ENCODE measurements at places on chromosomes 5 and 9.
A peak's percentile ranks its signal among the peaks of the same experiment; 100 is the strongest.

DNA sequence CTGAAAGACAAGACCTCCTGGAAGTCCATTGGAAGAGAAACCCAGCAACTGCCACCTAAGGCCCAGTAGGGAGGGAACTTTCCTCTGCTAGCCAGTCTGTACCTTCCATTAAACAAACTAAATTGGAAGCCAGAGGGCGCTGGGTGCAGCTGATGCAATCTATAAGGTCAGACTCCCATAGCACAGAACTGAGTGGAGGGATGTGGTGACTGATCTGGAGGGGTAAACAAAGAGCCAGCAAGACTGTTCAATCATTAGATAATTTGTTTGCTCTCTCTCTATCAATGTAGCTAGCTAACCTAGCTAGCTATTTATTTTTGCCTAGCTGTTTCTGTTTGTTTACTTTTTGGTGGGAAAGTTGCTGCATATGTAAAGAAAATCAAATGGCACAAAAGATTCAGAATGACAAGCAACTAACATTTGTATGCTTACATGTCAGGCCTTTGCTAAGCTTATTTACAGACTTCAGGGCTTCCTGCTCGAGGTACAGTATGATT is 291.8 kb upstream of the DAB2 start:
- DNase-seq: no peak

GRCh38 chr5:34803974-34804732 is 34.8 kb upstream of the TTC23L start:
- DNase-seq: no peak

- DNase-seq: no peak
These were observed 6.5 kb downstream of the GHR start for GRCh38 chr5:42429694-42430093.

DNA sequence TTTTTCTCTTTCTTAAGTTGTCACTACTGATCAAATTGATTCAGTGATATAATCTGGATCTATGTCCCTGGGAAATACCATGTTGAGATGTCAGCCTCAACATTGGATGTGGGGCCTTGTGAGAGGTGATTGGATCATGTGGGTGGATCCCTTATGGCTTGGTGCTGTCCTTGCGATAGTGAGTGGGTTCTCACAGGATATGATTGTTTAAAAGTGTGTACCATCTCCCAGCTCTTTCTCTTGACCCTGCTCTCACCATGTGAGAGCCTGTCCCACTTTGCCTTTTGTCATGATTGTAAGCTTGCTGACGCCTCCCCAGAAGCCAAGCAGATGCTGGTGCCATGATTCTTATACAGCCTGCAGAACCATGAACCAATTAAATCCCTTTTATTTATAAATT is 68.6 kb downstream of the ST8SIA4 start:
- DNase-seq: no peak

DNA sequence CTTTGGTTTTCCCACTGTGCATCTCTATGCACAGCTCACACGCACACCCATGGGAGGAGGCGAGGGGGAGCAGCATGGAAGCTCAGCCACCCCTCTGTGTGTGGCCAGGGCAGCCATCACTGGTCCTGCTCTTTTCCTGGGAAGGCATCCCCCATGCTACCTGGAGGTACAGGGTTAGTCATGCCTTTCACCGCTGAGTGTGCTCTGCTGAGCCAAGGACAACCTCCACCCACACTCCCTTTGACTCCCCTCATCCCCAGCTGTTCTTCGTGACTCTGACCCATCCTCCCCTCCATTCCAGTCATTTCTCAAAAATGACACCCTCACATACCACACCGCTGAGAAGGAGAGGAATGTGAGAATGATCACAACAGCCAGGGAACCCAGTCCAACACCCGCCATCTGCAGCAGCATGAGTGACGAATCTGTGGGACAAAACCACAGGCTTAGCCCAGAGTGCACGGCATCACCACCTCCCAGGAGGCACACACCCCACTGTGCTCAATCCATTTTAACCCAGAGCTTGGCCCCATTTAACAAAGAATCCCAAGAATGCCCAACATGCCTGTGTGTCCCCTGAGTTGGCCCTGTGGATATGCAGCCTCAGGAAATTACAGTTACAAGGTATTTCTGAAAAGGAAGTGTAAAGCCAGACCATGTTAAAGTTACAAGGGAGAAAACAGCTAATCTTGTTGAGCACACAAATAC is 133.4 kb downstream of the SUSD1 start:
- DNase-seq: peak; percentile 99

- no peak for DNase-seq
These were observed 413.0 kb downstream of the ZNF608 start for GRCh38 chr5:124333298-124333979.

DNA sequence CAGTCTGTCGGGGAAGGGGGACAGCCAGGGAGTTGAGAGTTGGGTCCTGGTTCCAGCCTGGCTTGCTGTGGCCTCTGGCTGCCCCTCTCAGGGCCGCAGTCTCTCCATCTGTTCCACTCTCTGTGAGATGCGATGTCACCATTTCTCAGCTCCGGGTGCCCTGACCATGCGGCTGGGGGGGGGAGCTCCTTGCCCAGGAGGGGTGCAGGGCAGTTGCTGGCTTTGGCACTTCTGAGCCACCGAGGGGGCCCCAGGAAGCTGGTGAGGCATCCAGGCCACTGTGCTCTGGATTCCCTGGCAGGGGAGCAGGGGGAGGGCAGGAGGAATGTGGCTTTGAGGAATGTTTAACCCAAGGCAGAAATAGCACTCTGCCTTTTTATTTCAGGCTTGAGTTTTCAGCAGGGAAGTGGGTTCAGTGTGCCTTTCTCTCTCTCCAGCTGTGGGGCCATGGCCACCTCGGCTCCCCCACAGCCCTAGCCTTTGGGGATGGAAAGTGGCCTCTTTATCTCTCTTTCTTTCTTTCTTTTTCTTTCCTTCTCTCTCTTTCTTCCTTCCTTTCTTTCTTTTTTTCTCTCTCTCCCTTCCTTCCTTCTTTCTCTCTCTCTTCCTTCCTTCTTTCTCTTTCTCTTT is 11.0 kb downstream of the NCS1 start:
- DNase-seq: peak; percentile 59

DNA sequence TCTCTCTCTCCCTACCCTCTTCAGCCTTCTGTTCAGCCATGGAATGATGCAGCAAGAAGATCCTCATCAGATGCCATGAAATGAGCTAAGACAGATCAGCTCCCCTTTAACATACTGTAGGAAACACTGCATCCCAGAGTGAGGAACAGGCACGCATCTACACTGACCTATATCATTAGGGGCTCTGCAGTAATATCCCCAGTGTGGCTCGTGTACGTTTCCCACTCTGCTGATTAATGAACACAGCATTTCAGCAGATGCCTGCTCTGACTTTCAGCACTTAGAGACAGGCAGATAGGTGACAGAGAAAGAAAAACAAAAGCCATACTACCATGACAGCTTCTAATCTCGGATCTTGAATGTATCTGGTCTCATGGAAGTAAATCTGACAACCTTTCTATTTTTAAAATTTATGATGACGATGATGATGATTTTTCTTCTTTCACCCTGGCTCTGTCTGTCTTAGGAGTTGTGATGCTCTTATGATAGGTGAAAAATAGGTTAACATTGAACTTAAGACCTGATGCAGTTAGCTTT is 750.3 kb downstream of the CDH12 start:
- no peak for DNase-seq

DNA sequence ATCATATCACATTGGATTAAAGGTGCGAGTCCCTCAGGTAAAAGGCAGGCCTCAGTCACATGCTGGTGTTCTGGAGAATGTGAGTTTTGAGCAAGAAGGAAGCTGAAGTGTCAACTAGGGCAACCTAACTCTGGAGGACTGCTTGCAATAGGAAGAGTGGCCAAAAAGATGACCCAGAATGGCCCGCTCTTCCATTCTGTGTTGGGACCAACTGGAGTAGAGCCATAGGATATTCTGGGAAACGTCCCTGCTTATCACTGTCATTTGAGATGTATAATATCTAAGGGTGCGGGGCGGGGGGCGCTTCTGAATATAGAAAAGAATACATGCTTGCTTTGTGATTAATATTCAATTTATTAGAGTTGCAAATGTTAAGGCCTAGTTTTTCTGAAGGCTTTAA is 7.1 kb upstream of the TRIM7 start:
- no peak for DNase-seq

- DNase-seq: no peak
These were observed 286.0 kb downstream of the NR2F1-AS1 start for GRCh38 chr5:93294996-93295395.

- no peak for DNase-seq
These were observed 14.5 kb downstream of the ANP32B start for GRCh38 chr9:97997330-97998276.

DNA sequence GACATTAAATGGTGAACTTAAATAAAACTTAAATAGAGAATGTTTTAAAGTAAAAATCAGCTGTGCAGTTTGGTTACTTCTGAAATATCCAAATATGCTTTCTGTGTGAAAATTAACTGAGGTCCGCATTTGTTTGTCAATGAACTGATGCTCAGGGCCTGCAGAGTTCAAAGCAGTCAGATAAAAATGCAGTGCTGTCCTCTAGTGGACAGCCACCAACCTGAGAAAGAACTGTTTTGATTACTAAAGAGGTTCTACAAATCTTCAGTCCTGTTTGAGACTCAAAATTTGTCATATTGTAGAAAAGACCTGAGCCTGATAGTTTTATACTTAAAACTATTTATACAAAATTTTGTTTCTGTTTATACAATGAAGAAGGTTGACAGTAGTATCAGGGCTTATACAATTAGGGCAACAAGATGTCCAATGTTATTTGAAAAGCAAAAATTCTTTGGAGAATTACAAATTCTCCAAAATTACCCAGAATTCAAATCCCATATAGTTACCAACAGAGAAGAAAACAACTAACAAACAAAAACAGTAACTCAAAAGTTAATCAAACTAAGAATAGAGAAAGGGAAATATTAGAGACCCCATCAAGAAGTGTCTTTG is 232.3 kb upstream of the TBCA start:
- no peak for DNase-seq

GRCh38 chr5:159331093-159331973 is 1.0 kb upstream of the IL12B start:
- no peak for DNase-seq

DNA sequence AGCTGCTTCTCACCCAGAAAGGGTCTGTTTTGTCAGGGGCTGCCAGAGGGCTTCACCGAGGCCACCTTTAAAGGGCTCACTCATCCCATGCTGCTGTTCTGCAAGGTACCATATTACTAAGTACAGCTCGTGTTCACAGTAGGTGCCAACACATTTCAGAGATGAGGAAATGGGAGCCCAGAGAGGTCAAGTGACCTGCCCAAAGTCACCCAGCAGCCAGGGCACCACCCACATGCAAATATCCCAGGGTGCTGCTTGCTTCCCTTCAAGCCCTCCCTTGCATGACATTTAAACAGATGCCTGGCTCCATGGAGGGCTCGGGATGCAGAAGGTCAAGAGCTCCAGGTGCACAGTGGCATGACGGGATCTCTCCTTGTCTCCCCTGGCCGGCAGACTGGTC is 123.5 kb upstream of the SARDH start:
- no peak for DNase-seq

GRCh38 chr9:14911046-14911445 is 818 bp upstream of the FREM1 start:
- DNase-seq: no peak

DNA sequence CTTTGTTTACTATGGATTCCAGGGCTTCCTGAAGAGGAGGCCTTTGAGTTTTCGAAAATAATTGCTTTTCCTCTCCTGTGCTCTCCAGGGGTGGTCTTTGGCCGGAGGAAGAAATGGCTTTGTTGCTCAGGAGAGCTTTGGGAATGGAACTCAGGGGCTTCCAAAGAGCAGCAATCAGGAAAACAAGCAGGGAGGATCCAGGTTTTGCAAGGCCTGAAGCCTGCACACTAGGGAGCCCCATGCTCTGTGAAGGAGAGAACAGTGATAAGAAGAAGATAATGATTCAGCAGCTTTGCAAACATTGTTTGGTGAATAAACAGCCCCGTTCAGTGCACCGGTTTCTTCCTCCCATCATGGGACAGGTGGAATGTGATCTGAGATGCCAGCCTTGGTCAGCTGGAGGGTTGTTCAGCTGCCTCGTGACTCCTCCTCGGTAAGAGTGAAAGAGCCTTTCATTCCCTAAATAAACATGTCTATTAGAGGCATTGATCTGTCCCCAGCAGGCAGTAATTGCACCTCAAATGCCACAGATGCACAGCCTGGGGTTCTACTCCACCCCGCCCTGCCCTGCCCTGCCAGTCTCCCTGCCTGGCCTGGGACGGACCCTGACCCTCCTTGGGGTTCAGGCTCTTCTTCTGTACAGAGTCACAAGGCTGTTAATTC is 11.5 kb upstream of the ALDH1B1 start:
- DNase-seq: no peak

- no peak for DNase-seq
These were observed 143.3 kb upstream of the LMX1B start for GRCh38 chr9:126470241-126470993.

DNA sequence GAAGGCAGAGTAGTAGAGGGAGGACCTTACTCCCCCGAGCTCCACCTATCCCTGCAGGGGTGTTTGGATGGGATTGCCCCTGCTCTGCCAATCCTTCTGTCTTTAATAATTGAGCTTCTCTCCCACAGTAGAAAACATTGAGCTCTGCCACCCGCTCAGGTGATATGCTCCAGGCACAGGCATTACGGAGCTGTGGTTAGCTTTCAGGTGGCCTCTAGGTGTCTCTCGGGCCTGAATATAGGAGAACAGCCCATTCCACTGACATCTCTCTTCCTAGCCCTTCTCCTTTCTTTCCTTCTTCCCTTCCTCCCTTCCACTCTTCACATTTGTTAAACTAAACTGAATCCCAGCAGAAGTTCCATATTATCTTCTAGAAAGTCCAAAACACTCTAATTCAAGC is 203.4 kb downstream of the SYK start:
- DNase-seq: no peak

GRCh38 chr9:128143525-128144238 is 5.6 kb upstream of the LCN2 start:
- DNase-seq: no peak

- no peak for DNase-seq
These were observed 92.2 kb upstream of the SLC30A5 start for GRCh38 chr5:69001627-69002026.

DNA sequence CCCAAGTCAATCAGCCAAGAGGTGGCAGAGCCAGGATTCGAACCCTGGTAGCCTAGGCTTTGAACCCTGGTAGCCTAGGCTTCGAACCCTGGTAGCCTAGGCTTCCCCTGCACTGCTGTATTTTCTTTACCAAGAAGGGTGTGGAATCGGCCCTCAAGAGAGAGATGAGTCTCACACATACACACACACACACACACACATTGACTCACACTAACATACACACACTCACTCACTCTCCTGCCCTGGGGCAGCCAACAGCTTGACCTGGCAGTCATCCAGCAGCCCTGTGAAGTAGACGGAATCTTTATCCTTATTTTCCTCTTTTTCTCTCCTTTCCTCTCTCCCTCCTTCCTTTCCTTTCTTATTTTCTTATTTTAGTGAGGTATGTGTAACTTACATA is 55.4 kb upstream of the RPL26L1 start:
- peak; percentile 76 for DNase-seq

DNA sequence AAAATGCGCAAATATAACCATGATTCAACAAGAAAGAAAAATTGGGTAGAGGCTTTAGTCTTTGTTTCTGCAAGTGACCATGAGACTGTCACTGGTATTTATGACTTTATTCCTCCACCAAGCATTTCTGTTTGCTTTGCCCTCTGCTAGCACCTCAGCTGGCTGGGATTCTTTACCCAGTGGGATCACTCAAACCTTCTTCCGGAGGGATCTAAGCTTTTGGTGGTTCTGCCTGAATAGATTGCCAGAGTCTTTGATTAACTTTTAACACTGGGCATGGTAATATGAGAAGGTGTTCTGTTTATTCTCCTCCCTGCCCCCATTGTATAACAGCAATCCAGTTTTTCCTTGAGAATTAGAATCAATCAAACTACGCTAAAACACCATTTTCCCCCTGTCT is 59.1 kb upstream of the FBN2 start:
- no peak for DNase-seq
